Muscle of back (tissue), 13 donors: ENCODE measurements at places on chromosomes 1 and 21.

DNA sequence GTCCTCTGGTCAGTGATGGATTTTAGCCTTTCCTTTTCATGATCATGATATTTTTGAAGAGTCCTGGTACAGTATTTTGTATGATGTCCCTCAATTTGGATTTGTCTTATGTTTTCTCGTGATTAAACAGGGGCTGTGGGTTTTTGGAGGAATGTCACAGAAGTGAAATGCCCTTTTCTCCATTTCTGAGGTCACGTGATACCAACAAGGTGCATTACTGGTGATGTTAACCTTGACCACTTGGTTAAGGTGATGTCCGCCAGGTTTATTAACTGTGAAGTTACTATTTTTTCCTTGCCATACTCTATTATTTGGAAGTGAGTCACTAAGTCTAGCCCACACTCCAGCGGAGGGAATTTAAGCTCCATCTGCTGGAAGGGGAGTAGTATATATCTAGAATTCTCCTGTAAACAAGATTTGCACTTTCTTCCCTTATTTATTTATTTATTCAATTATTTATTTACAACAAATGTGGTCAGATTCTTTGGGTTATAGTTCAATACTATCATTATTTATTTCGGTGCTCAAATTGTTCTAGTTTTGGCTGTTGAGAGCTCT lies 123.4 kb downstream of the HIVEP3 start:
- DNase-seq = no peak

DNA sequence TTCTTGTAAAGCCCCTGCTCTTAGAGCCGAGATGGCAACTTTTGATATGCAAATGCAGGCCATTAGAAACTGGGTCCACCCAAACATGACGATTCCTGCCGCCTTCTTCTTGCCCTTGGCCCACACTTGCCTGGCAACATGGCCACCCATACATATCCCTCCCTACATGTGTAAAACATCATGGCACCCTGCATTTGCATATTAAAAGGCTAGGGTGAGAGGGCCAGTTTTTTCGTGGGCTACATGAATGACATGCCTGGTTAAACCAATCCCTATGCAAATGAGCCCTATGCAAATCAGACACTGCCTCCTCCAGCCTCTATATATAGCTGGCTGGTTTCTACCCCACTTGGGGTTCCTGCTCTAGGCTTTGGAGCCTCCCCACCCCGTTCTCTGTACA lies 18.8 kb downstream of the PLA2G2A start:
- no peak for DNase-seq

DNA sequence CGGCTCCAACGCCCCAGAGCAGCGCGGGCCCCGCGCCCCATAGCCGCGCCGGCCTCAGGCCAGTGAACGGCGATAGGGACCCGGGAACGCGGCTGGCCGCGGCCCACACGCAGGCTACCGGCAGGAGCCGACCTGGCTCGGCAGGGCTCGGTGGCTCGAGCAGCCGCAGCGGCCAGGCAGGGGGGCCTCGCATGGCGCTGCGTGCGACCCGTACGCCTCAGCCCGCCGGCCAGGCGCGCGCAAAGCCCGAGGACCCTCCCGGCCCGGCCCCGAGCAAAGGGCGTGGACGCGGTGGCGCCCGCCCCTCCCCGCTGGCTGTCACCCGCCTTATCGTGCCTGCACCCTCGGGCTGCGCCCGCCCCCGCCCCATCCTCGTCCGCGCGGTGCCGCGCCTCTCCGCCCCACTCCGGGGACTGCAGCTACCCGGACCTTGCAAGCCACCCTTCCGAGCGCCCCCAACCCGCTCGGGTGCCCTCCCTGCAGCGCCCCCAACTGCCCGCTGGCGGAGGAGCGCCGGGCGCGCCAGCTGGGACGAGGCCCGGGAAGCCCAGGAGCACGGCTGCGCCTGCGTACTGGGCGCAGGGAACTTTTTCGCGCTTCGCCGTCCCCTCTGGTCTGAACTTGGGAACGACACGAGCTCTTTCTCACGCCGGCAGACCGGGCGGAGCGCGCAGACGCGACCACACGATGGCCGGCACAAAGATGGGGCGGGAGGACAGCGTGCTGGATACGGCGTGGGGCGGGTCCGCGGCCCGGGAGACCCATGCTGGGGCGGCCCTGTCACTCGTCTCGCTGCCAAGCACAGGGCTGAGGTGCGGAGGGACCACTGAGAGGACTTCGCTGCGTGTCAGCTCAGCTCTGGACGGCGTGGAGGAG lies at the start of gene ABCB10:
TSS of gene ABCB10 (minus strand) at position 248 of the 876 bp plus-strand sequence. CDS start at position 193, 55 bp downstream.
- DNase-seq = peak; percentile 100

GRCh38 chr1:63319046-63320021 lies 3.0 kb upstream of the FOXD3 start:
- DNase-seq = no peak

DNA sequence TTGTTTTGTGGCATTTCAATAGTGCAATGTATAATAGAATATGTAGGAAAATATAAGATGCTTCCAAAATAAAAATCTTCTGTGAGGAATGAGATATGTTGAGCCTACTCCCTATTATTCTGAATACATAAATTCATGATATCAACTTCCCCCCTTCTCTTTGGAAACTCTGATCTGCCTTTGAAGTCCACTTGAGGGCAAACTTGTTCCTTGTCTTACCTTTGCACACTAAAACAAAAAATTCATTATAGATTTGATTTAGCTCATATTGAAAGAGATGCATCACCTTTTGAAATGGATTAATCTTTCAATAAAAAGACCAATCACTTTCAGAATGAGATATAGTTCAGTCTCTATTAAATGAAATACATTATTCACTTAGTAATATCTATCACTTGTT lies 580.7 kb upstream of the ADGRL4 start:
- no peak for DNase-seq

DNA sequence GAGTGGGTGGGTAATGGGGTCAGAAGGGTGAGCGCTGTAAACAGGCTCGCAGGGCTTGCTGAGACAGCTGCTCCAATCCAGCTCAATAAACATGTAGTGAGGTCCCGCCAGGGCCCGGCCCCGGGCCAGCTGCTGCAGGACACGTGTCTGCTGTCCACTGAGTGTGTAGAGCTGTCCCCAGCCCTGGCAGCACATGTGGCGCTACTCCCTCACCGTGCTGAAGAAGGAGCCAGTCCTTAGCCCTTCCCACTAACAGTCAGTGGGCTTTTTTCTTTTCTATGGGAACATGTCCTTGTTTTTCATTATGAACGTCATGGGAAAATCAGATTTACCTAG lies 78.9 kb upstream of the C1orf174 start:
- DNase-seq = peak; percentile 24

- DNase-seq = no peak
Observed at GRCh38 chr1:4397196-4397595, 257.2 kb upstream of the AJAP1 start.

- peak; percentile 69 for DNase-seq
Observed at GRCh38 chr1:44594871-44595735, 79.2 kb downstream of the TMEM53 start.

DNA sequence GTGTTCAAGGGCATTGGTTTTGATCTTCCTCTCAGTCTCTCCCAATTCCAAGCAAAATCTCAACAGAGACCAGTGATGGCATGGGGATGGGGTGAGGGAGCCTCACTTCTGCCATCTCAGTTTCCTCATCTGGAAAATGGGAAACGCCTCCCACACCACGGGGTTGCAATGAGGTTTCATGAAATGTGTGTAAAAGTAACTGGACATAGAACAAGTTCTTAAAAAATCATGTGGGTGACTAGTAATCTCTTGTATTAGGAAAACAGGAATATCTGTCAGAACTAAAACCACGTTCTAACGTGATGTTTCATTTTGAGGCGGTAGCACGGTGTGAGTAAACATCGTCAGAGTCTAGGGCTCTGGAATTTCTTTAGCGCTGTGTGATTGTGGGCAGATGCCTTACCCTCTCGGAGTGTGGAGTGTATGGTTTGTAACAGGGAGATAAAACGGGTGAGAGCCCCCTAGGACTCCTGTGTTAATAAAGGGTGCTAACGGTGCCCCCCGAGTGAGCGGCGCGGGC lies 55.5 kb upstream of the DNAJC6 start:
- DNase-seq = no peak

DNA sequence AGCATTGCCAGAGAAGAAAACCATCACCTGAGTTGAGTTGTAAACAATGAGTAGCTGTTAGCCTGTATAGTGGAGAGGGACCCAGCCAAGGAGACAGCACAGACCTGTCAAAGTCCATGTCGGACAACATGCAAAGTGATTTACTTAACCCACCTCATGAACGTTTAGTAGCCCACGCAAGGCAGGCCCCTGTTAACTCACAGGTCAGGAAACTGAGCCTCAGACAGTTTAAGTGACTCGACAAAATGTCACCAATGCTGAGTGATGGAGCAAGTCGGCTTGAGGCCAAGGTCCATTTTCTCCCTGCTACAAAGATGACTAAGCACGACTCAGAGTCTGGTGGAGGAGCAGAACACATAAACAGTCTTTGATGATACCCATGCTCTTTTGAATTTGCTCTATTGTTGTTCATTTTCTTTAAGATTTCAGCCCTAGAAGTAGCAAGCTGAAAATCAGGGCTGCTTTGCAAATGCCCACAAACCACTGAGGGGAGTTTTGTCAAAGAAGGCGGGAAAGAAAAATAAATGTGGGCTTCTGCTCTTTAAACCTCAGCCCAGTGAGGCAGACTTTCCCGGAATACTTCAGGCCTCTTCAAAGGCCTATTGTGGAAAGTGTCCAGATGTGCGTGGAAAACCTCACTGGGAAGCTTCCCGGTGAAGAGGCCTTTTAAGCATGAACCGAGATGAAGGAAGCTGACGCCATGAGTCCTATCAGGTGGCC lies 83.8 kb upstream of the HOOK1 start:
- peak; percentile 92 for DNase-seq

DNA sequence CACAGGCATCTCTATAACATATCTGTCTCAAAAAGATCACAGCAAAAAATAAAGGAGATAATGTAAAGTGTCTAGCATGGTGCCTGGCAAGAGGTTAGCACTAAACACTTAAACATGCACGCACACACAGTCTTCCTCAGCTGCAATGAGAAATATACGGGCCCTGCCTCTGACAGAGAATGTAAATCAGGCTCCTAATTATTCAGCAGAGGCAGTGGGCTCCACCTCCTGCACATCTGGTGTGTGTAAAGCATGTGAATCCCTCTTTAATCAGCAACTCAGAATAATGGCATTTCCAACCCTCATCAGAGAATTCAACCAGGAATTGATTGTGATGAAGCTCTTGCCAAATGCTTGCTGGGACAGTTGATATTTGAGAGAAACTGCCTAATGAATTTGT lies 85.6 kb upstream of the KCNA3 start:
- DNase-seq = no peak

GRCh38 chr1:223824287-223824686 lies 21.5 kb downstream of the TP53BP2 start:
- DNase-seq = no peak

- peak; percentile 84 for DNase-seq
Observed at GRCh38 chr1:151060007-151060656, at the start of gene MLLT11. TSS of gene MLLT11 (plus strand) at chr1:151060397. CDS start at chr1:151067225, 6,828 bp downstream.

- no peak for DNase-seq
Observed at GRCh38 chr1:213997038-213997771, 9.4 kb downstream of the PROX1 start.

DNA sequence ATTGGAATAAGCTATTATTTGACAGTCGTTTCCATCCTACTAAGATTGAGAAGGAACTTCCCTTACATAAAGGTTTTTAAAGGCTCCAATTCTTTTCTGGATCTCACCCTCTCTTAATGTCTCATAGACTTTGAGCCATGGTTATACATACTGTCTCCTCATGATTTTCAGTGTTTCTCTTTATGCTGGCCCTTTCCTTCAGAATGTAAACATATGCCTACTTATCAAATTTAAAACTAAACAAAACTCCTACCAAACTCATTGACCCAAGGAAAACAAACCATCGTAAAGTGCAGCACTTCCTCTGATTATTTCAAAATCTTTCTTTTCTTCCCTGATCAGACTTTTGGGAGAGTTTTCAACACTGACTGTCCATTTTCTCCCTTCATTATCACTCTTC lies 163.4 kb upstream of the DPYD start:
- no peak for DNase-seq

DNA sequence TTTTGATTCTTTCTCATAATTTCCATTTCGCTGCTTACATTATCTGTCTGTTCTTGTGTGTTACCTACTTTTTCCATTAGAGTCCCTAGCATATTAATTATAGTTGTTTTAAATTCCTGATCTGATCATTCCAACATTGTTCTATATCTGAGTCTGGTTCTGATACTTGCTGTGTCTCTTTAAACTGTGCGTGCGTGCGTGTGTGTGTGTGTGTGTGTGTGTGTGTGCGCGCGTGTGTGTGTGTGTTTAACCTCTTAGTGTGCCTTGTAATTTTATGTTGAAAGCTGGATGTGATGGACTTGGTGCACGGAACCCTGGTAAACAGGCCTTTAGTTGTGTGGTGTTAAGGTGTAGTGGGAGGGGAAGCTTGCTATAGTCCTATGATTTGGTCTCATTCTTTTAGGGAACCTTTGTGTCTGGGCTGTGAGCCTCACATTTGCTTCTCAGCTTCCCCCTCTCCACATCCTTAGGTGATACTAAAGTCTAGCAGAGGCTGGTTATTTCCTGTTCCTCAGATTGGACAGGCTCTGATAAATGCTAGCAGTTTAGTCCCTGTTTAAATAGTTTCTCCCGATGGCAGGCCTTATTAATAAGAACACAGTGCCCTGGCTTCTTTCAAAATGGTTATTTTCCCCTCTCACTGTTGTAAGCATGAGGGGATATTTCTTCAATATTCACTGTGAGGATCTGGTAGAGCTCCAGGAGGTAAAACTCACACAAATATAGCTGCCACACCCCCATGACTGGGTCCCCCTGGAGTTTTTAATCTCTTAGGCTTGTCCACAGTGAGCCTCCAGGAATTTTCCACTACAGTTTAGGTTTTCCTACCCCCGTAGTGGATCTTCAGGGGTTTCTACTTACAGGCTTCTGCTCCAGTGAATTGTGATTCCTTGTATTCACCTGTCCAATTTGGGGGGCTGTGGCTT lies 118.3 kb downstream of the GALNT2 start:
- DNase-seq = no peak

GRCh38 chr1:172824209-172824608 lies 165.3 kb downstream of the FASLG start:
- DNase-seq = no peak

GRCh38 chr1:50913954-50914353 lies 46.1 kb downstream of the FAF1 start:
- DNase-seq = no peak

- peak; percentile 16 for DNase-seq
Observed at GRCh38 chr1:7387053-7387927, 383.8 kb upstream of the VAMP3 start.

DNA sequence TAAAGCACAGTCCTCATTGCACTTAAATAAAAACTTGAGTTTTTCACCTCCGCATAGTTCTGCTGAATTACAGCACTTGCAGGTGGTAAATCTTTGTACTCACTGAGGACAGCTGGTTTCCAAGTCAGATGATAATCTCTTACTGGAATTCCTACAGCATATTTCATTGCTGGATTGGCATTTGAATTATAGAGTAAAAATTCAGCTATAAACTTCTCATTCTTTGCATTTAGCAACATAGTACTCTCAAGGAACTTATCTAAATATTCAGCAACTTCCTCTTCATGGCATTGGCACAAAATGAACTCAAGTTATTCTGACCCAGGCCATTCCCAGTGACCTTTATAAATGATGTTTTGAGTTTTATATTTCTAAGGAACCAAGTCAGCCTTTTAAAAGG lies 23.4 kb downstream of the GORAB start:
- no peak for DNase-seq

- no peak for DNase-seq
Observed at GRCh38 chr1:94056171-94056570, 64.8 kb downstream of the ABCA4 start.

GRCh38 chr1:233387585-233387984 lies 60.1 kb downstream of the MAP3K21 start:
- DNase-seq = no peak
